Hepatic stellate cell (primary cell): ENCODE measurements at places on chromosomes 7 and 10.

GRCh38 chr7:131905471-131905973 lies 349.1 kb upstream of the PODXL start:
- no peak for DNase-seq

- DNase-seq, result no peak
Measured at GRCh38 chr10:75146780-75147179, 35.3 kb downstream of the SAMD8 start.

GRCh38 chr10:49619613-49620012 lies 5.8 kb downstream of the CHAT start:
- DNase-seq, result no peak

DNA sequence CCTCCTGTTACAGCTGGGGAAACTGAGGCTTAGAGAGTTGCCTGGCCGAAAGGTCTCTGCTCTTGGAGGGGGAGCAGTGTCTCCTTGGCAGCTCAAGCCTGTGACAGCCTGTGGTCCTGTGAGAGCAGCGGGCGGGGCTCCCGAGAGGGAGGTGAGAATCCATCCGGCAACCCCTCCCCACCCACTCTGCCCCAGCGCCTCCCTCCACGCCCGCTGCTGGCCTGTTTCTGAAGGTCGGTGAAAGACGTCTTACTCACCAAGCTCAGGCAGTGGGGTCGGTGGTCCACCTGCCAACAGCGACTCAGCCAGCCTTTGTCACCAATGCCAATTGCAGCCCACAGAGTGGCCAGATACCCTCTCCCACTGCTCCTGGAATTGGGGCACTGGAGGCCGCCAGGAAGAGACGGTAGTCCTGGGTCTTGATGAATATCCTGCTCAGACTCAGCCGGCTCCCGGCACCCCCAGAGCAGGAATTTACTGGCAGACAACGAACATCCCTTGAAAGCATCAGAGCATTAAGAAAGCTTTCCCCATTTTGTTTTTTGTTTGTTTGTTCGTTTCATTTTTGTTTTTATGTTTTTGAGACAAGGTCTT lies 7.4 kb upstream of the TTYH3 start:
- DNase-seq, result no peak

- no peak for DNase-seq
Measured at GRCh38 chr10:48384699-48384982, 78.2 kb downstream of the MAPK8 start.

GRCh38 chr10:21363731-21364104 lies 161.8 kb downstream of the SKIDA1 start:
- DNase-seq, result no peak

DNA sequence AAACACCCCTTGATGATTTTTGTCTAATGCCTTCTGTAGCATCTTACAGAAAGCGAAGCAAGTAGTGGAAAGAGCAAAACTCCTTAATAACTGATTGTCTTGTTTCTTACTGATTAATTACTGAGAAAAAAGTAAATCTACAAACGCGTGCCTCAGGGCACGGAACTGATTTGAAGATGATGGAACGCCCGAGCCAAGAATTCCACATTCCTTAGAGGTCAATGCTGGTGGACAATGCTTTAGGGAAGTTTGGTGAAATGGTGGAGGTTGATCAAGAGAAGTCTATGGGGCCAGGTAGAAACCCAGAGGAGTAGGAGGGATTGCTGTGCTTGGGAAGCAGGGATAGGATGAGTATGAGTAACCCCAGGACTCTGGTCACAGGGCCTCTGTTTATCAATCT lies 5.0 kb upstream of the SORBS1 start:
- no peak for DNase-seq

GRCh38 chr7:79298145-79298760 lies 155.2 kb downstream of the MAGI2 start:
- DNase-seq, result peak; percentile 20

DNA sequence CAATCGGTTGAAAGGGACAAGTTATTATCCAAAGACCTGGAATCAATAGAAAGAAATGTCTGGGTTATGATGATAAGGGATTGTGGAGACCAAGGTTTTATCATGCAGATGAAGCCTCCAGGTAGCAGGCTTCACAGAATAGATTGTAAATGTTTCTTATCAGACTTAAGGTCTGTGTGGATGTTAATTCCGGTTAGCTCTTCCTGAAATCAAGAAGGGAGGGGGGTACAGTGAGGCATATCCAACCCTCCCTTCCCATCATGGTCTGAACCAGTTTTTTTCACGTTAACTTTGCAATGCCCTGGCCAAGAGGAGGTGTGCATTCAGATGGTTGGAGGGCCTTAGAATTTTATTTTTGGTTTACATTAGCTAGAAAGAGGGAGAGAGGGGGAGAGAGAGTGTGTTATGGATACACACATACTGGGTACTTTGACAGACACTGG lies 9.8 kb upstream of the LRRC61 start:
- no peak for DNase-seq

DNA sequence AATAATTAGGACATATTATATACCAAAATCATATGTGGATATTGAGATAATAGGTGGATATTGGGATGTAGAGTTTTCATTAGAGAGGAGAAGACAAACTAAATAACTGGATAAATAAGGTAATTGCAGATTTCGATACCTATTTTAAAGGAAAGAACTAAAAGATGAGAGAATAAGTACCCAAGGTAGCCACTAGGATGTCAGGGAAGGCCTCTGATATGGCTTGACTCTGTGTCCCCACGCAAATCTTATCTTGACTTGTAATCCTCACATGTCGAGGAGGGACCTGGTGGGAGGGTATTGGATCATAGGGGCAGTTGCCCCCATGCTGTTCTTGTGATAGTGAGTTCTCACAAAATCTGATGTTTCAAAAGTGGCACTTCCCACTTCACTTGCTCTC lies 44.7 kb upstream of the TMEM229A start:
- no peak for DNase-seq

- no peak for DNase-seq
Measured at GRCh38 chr7:155333346-155334234, 35.9 kb downstream of the INSIG1 start.

- DNase-seq, result no peak
Measured at GRCh38 chr10:102642736-102643335, 1.4 kb upstream of the TRIM8 start.

GRCh38 chr10:88205842-88206446 lies 342.5 kb downstream of the PTEN start:
- no peak for DNase-seq

- DNase-seq, result peak; percentile 58
Measured at GRCh38 chr10:24642921-24643678, 80.6 kb downstream of the ARHGAP21 start.

- no peak for DNase-seq
Measured at GRCh38 chr10:70613941-70614340, 11.4 kb upstream of the PRF1 start.

GRCh38 chr7:49866076-49866735 lies 92.8 kb downstream of the VWC2 start:
- no peak for DNase-seq

DNA sequence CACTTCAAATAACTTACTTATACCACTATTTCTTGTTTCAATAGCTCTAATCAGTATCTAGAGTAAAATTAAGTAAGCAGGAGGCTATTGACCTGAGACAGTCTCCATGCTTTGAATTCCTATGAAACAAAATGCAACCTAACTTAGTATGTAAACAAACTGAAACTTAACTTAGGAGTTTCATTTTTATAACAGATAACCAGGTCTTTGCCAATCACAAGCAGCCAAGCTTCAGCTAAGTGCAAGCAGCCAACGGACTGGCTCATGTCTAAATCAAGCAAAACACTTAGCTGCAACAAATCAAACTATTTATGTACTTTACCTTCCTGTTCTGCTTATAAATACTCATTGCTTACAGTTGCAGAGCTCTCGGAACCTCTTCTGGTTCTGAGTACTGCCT lies 4.4 kb upstream of the GSTK1 start:
- DNase-seq, result peak; percentile 8

- no peak for DNase-seq
Measured at GRCh38 chr10:77422491-77423338, 214.9 kb downstream of the KCNMA1 start.

GRCh38 chr10:88915781-88916180 lies 35.7 kb downstream of the STAMBPL1 start:
- no peak for DNase-seq

- peak; percentile 63 for DNase-seq
Measured at GRCh38 chr10:102782673-102783551, 39.2 kb downstream of the WBP1L start.

GRCh38 chr7:31466036-31466435 lies 47.9 kb upstream of the ITPRID1 start:
- DNase-seq, result no peak

DNA sequence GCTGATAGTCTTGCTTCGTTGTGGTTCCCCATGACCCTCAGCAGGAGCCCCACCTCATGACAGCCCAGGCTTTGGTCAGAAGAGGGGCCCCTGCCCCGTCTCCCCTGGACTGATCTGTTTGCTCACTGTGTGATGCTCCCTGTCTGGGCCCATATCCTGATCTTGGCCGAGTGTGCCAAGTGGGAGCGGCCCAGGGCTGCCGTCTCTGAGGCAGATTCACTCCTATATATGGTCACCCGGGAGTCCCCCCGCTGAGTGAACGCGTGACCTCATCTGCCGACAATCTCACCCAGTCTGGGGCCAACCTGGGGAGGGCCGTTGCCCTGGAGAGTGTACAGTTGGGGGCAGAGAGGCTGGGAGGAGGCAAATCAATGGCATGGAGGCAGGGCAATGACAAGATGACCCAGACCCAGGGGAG lies 34.5 kb downstream of the PPIF start:
- DNase-seq, result peak; percentile 96

DNA sequence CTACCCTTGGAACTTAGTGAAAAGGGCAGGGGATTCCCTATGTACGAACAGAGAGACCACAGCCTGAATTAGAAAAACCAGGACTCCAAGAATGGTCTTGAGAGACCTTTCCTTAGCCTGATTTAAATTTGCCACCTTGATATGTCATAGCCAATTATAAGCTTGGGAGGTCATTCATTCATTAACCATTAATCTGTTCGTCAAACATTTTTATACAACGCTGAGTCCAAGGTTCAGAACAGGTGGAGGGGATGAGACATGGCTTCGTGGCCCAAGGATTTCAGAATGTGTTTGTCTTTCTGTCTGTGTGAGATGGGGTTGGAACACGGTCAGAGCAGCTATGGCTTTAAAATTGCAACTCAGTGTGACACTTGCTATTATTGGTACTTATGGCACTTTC lies 158.0 kb downstream of the PAXIP1 start:
- no peak for DNase-seq

DNA sequence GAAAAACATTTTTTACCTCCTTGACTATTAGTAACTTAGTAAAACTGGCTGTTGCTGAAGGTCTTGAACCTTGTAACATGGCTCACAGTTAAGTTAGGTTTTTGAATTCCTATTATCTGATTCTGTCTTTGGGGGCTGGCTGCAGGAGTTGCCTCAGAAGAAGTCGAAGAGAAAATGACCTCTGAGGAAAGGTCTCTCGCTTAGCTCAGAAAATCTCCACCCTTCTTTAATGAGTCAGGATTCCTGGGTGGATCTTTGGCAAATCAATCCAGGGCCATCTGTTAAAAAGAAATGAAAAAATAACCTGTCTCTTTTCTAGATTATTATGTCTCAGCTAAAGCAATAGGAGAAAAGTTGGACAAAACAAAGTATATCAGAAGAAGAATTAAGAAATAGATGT lies 267.8 kb upstream of the SEMA3C start:
- DNase-seq, result no peak

DNA sequence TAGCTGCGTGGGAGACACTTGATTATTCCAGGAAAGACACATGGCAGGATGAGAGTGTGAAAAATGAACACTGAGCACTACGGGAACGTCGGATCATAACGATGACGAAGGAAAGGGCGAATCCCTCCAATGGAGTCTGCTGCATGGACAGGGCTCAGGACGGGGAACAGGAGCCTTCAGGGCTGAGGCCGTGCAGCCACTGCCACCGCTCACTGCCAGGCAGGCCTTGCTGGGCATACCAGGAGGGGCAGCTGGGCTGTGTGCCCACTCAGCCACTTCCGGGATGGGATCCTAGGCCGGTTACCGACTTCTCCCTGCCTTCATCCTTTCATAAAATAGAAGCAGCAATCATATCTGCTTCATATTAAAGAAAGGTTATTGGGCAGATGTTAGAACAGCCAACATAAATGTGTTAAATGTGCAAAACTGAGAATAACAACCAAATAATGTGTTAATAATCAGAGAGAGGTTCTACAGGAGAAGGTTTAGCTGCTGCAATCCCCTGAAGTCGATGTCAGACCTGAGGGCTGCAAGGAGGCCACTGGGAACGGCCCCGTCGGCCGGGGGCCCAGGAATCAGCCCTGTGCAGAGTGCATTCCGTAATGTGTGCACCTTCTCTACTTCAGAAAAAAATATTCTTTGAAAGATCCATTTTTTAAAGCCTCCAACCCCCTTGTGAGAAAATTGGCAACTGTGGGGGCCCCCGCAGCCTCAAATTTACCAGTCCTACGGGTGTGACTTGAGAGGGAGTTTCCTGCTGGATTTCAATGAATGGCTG lies 63.6 kb downstream of the ADARB2 start:
- no peak for DNase-seq

DNA sequence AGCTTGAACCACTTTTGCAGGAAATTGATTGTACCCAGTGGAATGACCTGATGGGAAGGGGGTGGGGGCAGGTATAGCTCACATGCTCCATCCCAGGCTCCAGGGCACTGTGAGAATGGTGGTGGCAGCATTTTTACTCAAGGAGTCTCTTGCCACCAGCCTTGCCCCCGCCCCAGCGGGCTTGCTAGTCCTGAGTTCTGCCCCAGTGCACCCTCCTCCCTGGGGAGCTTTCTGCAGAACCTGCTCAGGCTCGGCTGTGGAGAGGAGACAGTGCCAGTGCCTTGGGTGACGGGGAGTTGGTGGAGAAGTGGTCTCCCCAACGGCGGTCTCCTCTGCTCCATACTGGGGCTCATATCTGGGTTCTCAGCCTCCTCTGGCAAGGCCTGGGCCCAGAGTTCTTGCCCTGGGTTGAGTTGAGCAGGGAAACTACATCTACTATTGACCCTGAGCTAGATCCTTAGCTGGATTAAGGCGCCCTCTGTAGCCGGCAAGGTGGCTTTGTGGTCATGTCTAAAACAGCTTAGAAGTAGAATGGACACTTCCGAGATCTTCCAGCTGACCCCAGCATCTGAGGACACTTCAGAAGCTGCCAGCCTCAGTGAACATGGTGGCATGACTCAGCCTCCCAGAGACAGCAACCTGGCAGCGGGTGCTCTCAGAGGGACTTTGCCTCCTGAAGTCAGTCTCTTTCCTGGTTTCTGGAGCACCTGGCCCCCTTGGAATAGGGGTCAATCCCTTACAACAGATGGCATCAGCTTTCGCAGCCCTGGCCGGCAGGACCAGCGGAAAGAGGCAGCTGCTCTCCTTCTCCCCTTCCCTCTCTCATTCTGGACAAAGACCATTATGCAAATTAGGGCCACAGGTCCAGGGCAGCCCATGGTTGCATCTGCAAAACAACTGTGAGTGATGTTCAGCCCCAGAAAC lies 363.4 kb upstream of the MKI67 start:
- no peak for DNase-seq

DNA sequence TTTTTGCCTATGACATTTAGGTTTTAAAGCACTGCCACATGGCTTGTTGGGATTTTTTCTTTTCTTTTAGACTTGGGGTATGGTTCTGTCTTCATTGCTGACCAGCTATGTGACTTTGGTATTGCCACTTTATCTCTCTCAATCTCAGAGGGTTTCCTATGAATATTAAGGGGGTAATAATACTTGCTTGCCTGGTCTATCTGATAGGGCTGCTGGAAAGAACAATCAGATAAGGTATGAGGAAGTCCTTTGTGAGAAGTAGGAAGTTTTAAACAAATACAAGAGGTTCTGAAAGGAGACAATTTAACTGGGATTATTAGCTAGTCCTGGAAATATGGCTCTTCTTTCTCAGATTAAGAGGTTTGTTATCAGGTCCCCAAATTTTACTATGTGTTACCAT lies 80.8 kb downstream of the ZNF92 start:
- no peak for DNase-seq

GRCh38 chr7:33667196-33667595 lies 238.1 kb upstream of the BMPER start:
- no peak for DNase-seq
